ENCODE measurements at places on chromosomes 4 and X.
A peak's percentile ranks its signal among the peaks of the same experiment; 100 is the strongest.

GRCh38 chr4:44159991-44160390 lies 288.6 kb downstream of the KCTD8 start:
- DNase-seq: no peak

GRCh38 chr4:6502747-6503465 lies 30.5 kb upstream of the PPP2R2C start:
- DNase-seq: no peak

GRCh38 chr4:12881945-12882584 lies 602.1 kb downstream of the RAB28 start:
- DNase-seq: no peak

GRCh38 chr4:138562544-138562991 lies 320.4 kb upstream of the SLC7A11 start:
- DNase-seq: no peak

GRCh38 chr4:57081651-57082621 lies 28.2 kb downstream of the IGFBP7 start:
- no peak for DNase-seq

DNA sequence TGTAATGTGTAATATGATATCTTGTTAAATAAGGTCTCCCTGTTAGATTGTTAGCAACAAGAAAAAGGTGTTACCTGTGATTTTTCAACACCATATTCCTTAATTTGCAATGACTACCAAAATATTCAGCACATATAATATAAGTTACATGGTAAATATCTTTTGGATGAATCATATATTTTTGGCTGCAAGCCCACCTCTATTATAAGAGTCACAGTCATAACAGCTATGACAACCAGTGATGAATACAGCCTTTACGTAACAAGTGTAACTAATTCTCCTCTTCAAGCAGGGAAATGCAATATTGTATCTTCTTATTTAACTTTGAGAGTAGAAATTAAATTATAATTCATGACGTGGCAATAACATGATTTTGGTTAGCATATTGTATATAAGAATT lies 187.0 kb downstream of the NLGN4X start:
- DNase-seq: no peak

GRCh38 chrX:125654501-125654900 lies 334.8 kb downstream of the TEX13C start:
- DNase-seq: no peak

DNA sequence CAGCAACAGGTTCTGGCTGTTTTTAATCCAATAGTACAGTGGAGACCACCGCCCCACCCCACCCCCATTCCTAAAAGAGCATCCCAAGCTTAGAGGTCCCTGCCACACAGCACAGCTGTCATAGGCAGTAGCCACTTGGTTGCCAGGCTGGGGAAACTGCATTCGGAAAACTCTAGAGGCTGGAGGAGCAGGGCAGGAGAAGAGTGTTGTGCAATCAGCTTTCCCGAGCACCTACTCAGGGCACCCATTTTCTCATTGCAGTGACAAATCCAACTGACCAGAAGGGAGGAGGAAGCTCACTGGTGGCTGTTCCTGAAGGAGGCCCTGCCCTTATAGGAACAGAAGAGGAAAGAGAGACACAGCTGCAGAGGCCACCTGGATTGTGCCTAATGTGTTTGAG lies 1.1 kb downstream of the CXCL1 start:
- DNase-seq: no peak

- DNase-seq: no peak
Measured at GRCh38 chr4:93994175-93994994, 165.8 kb downstream of the ATOH1 start.

DNA sequence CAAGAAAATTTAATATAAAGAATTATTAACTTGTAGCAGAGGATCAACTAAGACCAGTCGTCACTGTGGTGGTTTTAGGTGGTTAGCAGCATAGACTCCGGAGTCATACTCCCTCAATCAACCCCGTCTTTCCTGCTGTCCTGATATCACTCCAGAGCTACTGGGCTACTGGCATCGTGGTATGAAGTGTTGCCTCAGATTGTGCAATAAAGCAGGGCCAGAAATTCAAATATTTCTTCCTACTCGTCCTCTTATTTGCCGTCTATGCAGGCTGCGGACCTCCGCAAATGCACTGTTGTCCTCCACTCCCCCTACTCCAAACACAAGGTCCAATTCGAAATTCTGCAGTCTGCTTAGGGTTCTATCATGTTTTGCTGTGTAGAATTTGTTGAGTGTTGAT lies 1.2 kb upstream of the MAGEA10 start:
- no peak for DNase-seq

DNA sequence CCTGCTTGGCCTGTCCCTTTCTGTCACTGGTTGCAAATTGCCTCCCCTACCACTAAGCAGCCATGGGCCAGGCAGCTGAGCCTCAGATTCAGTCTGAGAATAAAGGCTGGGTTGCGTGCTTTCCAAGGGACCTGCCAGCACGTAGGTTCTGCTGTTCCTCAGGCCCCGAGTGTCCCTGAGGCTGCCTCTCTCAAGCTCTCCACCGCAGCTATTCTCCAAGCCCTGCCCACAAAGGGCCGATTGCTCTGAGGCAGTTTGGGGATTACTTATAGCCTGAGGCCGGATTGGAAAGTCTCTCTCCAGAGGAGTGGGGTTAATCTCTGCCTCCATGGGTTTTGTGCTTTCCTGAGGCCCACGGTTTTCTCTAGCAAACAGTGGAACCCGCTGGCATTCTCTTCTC lies 590.7 kb downstream of the BCOR start:
- no peak for DNase-seq

DNA sequence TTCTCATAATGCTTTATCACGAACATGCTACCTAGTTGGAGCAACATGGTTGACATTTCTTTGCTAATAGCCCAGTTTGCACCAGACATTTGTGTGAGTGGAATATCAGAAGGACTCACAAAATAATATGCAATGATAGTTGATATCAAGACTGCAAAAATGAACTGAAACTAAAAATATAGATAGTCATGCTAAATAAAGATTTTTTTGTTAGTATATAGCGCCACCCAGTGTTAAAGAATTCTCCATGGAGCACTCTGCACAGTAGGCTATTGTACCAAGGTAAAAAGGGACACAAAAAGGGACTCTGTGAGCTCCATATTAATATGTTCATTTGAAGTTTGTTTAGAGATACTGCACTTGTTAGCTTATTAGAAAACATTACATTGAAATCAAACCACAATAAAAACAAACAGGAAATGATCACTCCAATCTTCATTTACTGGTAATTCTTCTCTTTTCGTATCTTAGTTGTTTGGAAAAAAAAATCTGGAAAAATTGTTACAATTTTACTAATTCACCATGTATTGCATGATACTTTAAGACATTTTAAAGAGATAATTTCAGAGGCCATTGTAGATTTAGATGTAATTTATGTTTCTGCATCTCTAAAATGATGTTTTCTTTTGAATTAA lies 1509.6 kb downstream of the ADGRL3 start:
- DNase-seq: no peak

DNA sequence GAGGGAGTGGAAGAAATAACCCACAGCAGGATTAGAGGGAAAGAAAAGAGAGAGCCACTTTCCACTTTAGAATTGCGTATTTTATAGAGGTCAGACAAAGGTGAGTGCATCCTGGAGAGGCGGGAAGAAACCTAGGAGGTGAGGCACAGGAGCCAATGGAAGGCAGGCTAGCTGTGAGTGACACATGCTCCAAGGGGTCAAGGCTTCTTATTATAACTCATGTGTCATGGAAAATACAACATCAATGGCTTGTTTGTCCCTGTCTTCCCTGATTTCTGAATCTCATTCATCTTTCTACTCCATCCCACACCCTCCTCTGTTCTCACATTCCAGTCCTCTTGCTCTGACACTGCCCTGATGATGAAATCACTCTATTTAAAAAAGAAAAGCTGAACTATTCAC lies 14.4 kb downstream of the ANXA3 start:
- DNase-seq: no peak

GRCh38 chr4:38943343-38943742 lies 75.7 kb downstream of the FAM114A1 start:
- DNase-seq: no peak

DNA sequence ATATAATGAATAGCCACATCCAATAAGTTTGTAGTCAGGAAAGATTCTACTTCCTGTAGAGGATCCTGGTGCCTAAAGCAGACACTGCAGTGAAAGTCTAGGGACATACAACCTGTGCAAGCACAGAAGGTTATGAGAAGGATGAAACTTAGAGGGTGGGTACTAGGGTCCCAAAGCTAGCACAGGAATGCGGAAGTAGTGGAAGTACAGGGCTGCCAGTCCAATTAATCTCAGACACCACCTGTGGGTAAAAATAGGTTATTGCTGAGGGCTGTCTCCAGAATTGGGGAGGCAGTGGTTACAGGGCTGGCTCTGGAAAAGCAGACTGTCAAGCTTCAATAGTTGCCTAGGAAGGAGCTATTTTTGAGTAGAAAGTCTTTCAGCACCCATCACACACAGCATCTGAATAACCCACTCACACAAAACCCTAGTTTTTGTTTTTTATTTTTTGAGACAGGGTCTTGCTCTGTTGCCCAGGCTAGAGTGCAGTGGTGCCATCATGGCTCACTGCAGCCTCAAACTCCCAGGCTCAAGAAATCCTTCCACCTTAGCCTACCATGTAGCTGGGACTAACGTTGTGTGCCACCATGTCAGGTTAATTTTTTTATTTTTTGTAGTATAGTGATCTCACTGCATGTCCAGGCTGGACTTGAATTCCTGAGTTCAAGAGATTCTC lies 50.8 kb upstream of the ELF2 start:
- DNase-seq: no peak

GRCh38 chrX:84729809-84730208 lies 227.6 kb upstream of the HDX start:
- no peak for DNase-seq

- DNase-seq: no peak
Measured at GRCh38 chrX:7115557-7115956, 32.0 kb upstream of the STS start.

DNA sequence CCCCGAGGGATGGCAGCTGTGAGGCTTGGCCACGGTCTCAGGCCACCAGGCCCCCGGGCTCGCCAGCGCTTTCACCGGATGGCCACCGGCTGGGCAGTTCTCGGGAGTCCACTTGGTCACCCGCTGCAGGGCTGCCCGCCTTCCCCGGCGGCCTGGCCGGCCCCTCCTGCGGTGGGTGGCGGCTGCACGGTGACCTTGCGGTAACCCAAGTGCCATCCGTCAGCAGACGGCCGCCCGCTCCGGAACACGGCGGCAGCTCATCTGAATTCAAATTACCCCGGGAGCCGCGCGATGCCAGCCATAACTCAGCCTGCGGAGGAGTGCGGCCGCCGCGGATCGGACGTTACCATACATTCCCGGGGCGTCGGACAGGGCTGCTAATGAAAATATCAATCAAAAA lies 60.7 kb downstream of the FAM53A start:
- no peak for DNase-seq

DNA sequence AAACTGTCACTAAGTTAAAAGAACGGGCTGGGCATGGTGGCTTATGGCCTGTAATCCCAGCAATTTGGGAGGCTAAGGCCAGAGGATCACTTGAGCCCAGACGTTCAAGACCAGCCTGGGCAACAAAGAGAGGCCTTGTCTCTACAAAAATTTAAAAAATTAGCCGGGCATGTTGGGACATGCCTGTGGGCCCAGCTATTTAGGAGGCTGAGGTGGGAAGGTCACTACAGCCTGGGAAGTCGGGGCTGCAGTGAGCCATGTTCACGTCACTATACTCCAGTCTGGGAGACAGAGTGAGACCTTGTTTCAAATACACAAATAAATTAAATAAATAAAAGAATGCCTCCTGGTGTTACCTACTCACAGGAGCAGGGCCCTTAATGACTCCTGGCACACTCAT lies 69.5 kb downstream of the APBB2 start:
- DNase-seq: no peak

- DNase-seq: no peak
Measured at GRCh38 chr4:150619042-150619441, 37.1 kb downstream of the MAB21L2 start.

DNA sequence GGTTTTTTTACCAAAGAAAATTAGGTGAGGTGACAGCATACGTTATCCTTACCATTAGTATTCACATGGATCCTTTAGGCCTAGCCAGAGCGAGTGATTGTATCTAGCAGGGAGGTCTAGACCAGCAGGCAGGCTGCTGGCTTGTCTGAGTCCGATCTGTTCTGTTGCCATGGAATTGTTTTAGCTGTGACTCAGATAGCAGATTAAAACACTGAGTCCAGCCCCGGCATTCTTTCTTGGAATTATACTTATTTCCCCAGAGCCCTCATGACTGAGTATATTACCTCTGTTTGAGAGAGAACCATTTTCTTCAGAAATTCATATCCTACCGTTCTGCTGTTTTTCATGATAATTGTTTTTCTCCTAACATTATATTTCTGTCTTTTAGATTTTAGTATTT lies 37.4 kb downstream of the OCRL start:
- DNase-seq: no peak

- no peak for DNase-seq
Measured at GRCh38 chr4:78018271-78019049, 38.7 kb upstream of the FRAS1 start.

- DNase-seq: peak; percentile 56
Measured at GRCh38 chr4:30717208-30718020, 2.8 kb upstream of the PCDH7 start.

- DNase-seq: no peak
Measured at GRCh38 chr4:104766676-104767075, 272.0 kb upstream of the CXXC4 start.

DNA sequence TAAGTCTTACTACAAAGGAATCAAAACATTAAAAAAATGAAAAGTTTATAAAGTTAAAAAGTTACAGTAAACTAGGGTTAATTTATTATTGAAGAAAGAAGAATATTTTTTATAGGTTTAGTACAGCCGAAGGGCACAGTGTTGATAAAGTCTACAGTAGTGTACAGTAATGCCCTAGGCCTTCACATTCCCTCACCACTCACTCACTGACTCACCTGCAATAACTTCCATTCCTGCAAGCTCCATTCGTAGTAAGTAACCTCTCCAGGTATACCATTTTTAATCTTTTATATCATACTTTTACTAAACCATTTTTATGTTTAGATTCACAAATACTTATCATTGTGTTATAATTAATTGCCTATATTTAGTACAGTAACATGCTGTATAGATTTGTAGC lies 307.5 kb upstream of the FAM241A start:
- DNase-seq: no peak

GRCh38 chrX:69172937-69173336 lies 7.7 kb upstream of the PJA1 start:
- DNase-seq: no peak

- DNase-seq: no peak
Measured at GRCh38 chr4:113674251-113674650, 87.3 kb downstream of the CAMK2D start.

DNA sequence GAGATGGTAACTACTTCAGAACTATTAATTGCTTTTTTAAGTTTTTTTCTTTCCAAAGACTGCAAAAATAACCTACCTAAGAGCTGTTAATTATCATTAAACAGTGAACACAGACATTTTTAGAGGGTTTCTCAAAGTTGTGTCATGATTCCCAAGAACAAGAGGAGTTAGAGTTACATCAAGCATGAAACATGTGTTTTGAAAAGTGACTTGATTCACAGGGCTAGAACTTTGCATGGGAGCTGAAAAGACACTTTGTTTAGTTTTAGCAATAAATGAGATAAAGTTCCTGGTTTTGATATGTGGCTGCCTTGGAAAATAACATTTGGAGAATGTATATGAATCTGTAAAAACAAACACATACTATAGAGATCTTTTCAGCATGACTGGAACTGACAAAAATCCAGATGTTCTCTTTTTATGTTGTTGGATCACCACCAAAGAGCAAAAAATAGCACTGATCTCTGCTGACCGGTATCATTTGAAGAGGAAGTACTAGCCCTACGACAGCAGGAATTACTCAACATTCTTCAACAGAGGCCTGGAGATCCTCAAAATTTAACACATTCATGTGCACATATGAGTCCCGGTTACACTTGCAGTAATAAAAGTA lies 173.0 kb upstream of the PCDH18 start:
- DNase-seq: no peak

All from amygdala (tissue), 56 donors.